ENCODE measurements at places on chromosomes 3 and 15.

DNA sequence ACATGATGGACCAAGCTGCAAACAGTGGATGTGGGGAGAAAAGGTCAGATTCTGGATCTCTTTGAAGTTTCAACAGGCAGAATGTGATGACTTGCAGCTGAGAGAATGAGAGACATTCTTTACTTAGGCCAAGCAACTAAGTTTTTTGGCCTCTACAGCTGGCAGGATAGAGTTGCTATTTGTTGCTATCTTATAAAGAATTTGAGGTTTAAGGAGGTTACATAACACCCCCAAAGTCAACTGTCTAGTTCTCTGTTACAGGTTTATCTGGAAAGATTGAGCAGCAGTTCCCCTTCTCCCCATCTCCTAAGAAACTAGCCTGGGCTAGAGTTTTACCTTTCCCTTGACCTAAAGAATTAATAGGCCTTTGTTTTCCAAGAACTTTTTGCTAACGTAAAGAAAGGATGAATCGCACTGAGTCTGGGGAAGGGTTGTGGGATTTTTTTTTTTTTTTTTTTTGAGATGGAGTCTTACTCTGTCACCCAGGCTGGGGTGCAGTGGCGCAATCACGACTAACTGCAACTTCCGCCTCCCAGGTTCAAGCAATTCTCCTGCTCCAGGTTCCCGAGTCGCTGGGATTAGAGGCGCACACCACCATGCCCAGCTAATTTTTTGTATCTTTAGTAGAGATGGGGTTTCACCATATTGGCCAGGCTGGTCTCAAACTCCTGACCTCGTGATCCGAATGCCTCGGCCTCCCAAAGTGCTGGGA, 26.6 kb upstream of the SLMAP start:
- no peak for DNase-seq

DNA sequence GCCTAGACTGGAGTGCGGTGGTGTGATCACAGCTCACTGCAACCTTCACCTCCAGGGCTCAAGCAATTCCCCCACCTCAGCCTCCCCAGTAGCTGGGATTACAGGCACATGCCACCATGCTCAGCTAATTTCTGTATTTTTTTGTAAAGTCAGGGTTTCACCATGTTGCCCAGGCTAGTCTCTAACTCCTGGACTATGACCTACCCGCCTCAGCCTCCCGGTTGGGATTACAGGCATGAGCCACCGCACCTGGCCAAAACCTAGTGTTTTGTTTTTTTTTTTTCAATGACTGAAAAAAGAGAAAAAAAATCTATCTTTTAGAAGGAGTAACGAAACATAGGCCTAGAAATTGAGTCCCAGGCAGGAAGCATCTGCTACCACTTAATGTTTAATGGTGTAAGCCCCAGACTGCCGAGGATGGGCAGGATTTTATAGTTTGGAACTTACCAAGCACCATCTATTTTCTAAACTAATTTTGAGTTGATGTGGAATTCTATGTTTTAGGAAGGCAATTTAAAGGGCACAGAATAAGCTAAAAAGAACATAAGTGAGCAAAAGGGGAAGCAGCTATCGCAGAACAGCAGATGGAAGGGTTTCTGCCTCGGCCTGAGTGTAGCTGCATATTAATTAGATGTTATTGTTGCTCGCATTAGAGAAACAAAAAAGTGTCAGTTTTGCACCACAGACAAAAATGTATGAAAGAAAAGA, 24.2 kb upstream of the CA12 start:
- no peak for DNase-seq

DNA sequence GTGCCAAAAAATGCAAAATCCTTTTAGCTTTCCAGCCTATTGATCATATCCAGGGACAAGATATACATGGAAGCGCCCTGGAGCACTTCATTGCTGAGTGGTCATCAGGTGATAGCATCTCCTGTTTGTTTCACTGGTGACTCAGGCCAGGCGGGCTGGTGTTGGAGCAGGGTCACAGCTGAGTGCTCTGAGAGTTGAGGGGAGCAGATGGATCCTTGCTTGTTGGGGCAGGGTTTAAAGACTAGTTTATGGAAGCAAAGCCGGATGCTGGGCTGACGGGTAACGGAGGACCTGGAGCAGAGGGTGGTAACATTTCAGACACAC, 405.0 kb upstream of the TPM1 start:
- no peak for DNase-seq

GRCh38 chr3:177552051-177552450, 354.8 kb upstream of the TBL1XR1 start:
- DNase-seq, result no peak

GRCh38 chr15:93049233-93049632, 39.8 kb downstream of the RGMA start:
- no peak for DNase-seq

GRCh38 chr3:105355408-105356061, 11.2 kb upstream of the ALCAM start:
- no peak for DNase-seq
